ENCODE measurements at places on chromosomes 2 and 18. TPM values are rescaled to one million over a fixed set of nuclear protein-coding genes. Genes with fewer than 3 reads are reported as not detected.

The SOCS6 gene
- total RNA-seq = 17.5 TPM

The MORN2 gene
- total RNA-seq = 17.8 TPM

The ZNF521 gene
- total RNA-seq = 442 TPM

- no peaks in the 10 kb centered on the region for H3K27me3 ChIP-seq
- DNase-seq = no peak
- no peaks in the 10 kb centered on the region for H3K36me3 ChIP-seq
- no peak overlapping the region for H3K4me3 ChIP-seq
- H3K27ac ChIP-seq = peak overlapping the region; percentile 86
These were observed 37.6 kb downstream of the ZNF516 start for GRCh38 chr18:76457475-76457874.

DNA sequence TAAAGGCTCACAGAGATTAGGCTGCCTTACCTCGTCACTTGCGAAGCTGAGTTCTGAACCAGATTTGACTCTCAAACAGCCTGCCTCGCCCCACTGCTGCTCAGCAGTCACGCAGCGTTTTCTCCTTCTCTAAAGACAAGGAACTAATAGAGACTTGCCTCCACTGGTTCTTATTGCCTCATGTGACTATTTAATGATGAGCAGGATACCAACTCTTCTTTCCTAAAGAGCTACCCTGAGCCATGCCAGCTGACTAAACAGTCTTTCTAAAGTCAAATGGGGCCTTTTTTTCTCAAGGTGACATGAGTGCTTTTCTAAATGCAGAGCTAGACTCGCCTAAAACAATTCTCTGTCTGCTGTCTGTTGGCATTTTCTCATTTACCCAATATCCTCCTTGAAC lies 147.5 kb downstream of the NCKAP5 start:
- H3K36me3 ChIP-seq = no peaks in the 10 kb centered on the region
- no peak for DNase-seq
- no peaks in the 10 kb centered on the region for H3K27me3 ChIP-seq
- H3K27ac ChIP-seq = no peak overlapping the region
- no peak overlapping the region for H3K4me3 ChIP-seq

GRCh38 chr2:9631878-9632700 lies 1.3 kb upstream of the YWHAQ start:
- H3K4me3 ChIP-seq = no peak overlapping the region
- H3K27ac ChIP-seq = peak overlapping the region; percentile 86
- peaks cover 16% of the 10 kb centered on the region for H3K36me3 ChIP-seq

DNA sequence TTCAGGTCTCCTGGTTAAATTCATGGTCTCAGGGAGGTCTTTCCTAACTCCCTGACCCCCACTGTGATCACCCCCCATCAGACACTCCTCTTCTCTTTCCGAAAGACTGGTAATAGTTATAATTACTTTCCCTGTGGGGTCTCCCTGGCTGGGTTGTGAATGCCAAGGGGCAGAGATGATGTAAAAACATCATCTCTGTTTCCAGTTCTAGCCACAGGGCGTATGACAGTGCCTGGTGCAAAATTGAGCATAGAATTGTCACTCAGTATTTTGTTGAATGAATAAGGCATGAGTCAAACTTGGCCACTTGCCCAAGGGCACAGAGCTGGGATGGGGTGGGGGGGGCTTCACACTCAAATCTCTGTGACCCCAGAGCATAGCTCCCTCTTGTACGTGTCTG lies 65.2 kb downstream of the LTBP1 start:
- peak overlapping the region; percentile 6 for H3K27ac ChIP-seq
- no peak for DNase-seq
- peaks cover 65% of the 10 kb centered on the region for H3K4me1 ChIP-seq
- no peaks in the 10 kb centered on the region for H3K36me3 ChIP-seq
- H3K27me3 ChIP-seq = no peaks in the 10 kb centered on the region

GRCh38 chr2:133434959-133435668 lies 133.1 kb downstream of the NCKAP5 start:
- no peak overlapping the region for H3K4me3 ChIP-seq
- no peaks in the 10 kb centered on the region for H3K27me3 ChIP-seq
- H3K4me1 ChIP-seq = peaks cover 5% of the 10 kb centered on the region

DNA sequence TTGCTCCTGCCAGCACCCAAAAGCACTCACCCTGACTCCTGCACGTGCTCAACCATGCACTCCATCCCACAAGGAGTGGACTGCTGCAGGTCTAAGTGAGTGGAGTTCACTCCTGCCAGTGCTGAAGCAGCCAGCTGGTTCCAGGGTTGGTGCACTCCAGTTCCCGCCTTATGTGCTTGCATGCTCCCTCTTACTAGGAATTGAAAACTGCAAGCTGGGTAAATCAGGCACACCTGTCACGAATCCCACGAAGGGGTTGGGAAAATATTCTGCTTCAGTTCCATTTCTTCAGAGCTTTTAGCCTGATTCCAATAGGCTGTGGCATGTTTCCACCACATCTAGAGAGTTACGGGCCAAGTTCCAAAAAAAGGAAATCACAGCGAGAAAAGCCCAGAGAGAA lies 1365.5 kb upstream of the CHAC2 start:
- DNase-seq = no peak
- H3K27ac ChIP-seq = no peak overlapping the region
- no peak overlapping the region for H3K4me3 ChIP-seq
- no peaks in the 10 kb centered on the region for H3K4me1 ChIP-seq

GRCh38 chr18:64258111-64258650 lies 109.3 kb upstream of the LINC00305 start:
- H3K4me3 ChIP-seq = no peak overlapping the region
- no peaks in the 10 kb centered on the region for H3K27me3 ChIP-seq
- DNase-seq = no peak
- H3K27ac ChIP-seq = no peak overlapping the region
- H3K4me1 ChIP-seq = peaks cover 12% of the 10 kb centered on the region
- no peaks in the 10 kb centered on the region for H3K36me3 ChIP-seq

GRCh38 chr18:3036108-3036507 lies 23.2 kb upstream of the LPIN2 start:
- H3K4me3 ChIP-seq = no peak overlapping the region
- no peaks in the 10 kb centered on the region for H3K27me3 ChIP-seq
- no peak overlapping the region for H3K27ac ChIP-seq
- no peak for DNase-seq
- no peaks in the 10 kb centered on the region for H3K4me1 ChIP-seq

DNA sequence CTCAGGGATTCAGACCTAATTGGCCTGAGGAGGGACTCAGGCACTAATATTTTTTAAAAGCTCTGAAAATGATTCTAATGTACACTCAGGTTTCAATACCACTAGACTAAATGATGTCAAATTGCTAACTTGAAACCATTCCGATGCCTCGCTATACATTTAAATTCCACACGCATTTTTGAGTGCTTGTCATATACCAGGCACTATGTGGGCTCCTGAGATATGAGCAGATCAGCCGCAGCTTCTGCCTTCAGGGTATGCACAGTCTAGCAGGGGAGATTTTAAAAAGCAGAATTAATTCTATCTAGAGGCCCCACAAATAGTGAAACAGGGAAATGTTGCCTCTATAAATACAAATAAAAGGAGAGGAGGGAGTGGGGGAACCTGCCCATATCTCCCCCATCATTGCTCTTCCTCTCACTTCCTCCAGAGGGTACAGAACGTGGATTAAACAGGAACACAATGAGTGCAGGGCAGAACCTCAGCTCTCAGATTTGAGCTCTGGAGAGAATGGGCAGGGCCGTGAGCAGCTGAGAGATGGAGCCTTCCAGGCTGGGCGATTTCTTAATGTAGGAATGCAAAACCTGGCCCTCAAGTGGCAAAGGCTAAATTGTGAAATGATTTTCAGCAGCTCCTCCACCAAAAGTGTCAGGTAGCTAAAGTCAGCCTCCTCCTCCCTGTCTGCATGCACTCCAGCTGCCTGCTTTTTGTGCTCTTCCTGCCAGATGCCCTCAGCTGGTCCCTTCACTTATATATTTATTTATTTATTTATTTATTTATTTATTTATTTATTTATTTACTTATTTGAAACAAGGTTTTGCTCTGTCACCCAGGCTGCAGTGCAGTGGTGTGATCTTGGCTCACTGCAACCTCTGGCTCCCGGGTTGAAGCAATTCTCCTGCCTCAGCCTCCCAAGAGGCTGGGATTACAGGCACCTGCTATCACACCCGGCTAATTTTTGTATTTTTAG lies 24.6 kb upstream of the LBH start:
- H3K36me3 ChIP-seq = no peaks in the 10 kb centered on the region
- H3K27ac ChIP-seq = no peak overlapping the region
- H3K27me3 ChIP-seq = no peaks in the 10 kb centered on the region
- no peak for DNase-seq

DNA sequence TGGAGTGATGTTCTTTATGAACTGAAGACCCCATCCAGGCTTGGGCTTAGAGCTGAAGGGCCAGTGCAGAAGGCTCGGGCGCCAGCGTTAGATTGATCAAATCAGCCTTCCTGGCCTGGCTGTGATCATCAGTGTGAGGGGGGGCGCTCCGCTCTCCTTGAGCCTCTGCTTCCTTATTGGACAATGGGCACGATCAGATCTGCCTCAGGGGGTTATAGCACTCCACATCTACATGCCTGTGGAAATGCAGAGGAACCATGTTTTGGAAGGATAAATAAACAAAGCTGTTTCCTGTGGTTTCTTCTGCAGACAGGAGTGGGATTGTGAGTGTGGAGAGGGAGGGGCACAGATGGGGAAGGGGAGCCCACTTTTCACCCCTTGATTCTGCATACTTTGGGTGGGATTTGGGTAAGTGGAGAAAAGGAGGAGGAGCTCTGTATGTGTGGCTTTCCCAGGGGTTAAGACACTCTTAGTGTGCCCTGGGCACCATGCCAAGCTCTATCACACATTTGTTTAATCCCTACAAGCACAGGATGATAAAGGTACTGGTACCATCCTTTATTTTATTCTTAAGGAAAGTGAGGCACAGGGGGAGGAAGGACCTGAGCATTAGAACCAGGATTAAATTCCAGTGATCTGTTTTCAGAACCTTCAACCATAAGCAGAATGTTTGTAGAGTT lies 150.5 kb downstream of the EN1 start:
- H3K27me3 ChIP-seq = no peaks in the 10 kb centered on the region
- H3K27ac ChIP-seq = no peak overlapping the region
- no peaks in the 10 kb centered on the region for H3K36me3 ChIP-seq
- H3K4me1 ChIP-seq = no peaks in the 10 kb centered on the region

- H3K36me3 ChIP-seq = no peaks in the 10 kb centered on the region
- DNase-seq = peak; percentile 51
- H3K4me1 ChIP-seq = peaks cover 11% of the 10 kb centered on the region
These were observed 1.8 kb upstream of the CDH2 start for GRCh38 chr18:28178720-28179119.

GRCh38 chr2:7237466-7237865 lies 320.3 kb downstream of the RNF144A start:
- H3K27me3 ChIP-seq = no peaks in the 10 kb centered on the region
- DNase-seq = no peak
- no peaks in the 10 kb centered on the region for H3K36me3 ChIP-seq
- H3K4me3 ChIP-seq = no peak overlapping the region
- H3K27ac ChIP-seq = no peak overlapping the region
- no peaks in the 10 kb centered on the region for H3K4me1 ChIP-seq

GRCh38 chr2:105070010-105070865 lies 32.4 kb downstream of the MRPS9 start:
- H3K4me3 ChIP-seq = no peak overlapping the region
- DNase-seq = no peak
- H3K27me3 ChIP-seq = no peaks in the 10 kb centered on the region
- H3K36me3 ChIP-seq = no peaks in the 10 kb centered on the region
- H3K4me1 ChIP-seq = no peaks in the 10 kb centered on the region

GRCh38 chr18:46425511-46425910 lies 231.5 kb downstream of the LOXHD1 start:
- H3K36me3 ChIP-seq = no peaks in the 10 kb centered on the region
- no peak for DNase-seq
- H3K27ac ChIP-seq = no peak overlapping the region
- no peak overlapping the region for H3K4me3 ChIP-seq
- peaks cover 6% of the 10 kb centered on the region for H3K4me1 ChIP-seq

GRCh38 chr2:207813221-207813916 lies 43.7 kb upstream of the FZD5 start:
- no peaks in the 10 kb centered on the region for H3K4me1 ChIP-seq
- H3K27ac ChIP-seq = no peak overlapping the region
- H3K27me3 ChIP-seq = no peaks in the 10 kb centered on the region
- DNase-seq = no peak
- H3K36me3 ChIP-seq = no peaks in the 10 kb centered on the region
- no peak overlapping the region for H3K4me3 ChIP-seq

DNA sequence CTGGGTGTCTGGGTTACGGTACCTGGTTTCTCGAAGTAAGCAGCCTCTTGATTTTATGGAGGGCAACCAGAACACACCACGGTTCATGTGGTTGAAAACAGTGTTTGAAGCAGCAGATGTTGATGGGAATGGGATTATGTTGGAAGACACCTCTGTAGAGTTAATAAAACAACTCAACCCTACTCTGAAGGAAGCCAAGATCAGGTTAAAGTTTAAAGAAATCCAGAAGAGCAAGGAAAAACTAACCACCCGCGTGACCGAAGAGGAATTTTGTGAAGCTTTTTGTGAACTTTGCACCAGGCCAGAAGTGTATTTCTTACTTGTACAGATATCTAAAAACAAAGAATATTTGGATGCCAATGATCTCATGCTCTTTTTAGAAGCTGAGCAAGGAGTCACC lies 279.8 kb downstream of the PLCL1 start:
- no peak overlapping the region for H3K4me3 ChIP-seq
- no peaks in the 10 kb centered on the region for H3K36me3 ChIP-seq
- H3K4me1 ChIP-seq = no peaks in the 10 kb centered on the region
- no peak overlapping the region for H3K27ac ChIP-seq

- H3K4me3 ChIP-seq = no peak overlapping the region
- H3K4me1 ChIP-seq = peaks cover 14% of the 10 kb centered on the region
- no peak for DNase-seq
- no peak overlapping the region for H3K27ac ChIP-seq
These were observed 104.5 kb downstream of the HDAC4 start for GRCh38 chr2:239296020-239296932.

GRCh38 chr2:10150436-10150835 lies 27.9 kb downstream of the RRM2 start:
- no peak overlapping the region for H3K4me3 ChIP-seq
- H3K27ac ChIP-seq = no peak overlapping the region
- H3K36me3 ChIP-seq = no peaks in the 10 kb centered on the region
- H3K4me1 ChIP-seq = no peaks in the 10 kb centered on the region

DNA sequence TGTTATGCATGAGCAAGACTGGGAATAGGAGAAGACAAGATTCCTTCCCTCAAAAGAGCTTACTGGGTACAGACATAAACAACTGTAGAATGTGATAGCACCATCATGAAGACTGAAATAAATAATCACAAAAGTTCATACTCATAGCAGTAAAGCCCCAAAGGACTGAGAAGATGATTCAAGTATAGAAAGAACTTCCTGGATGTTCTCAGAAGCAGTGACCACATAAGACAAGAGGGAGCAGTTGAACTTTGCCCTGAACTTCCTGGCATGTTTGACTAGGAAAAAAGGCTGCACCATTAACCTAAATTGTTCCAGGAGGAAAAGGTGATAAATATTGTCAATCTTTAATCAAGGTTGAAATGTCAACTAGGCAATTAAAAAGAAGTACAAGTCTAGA lies 57.8 kb upstream of the CCDC141 start:
- no peak overlapping the region for H3K4me3 ChIP-seq
- H3K27me3 ChIP-seq = no peaks in the 10 kb centered on the region
- H3K4me1 ChIP-seq = peaks cover 9% of the 10 kb centered on the region
- H3K27ac ChIP-seq = no peak overlapping the region

Measured in cardiac muscle cell (in vitro differentiated cells and primary cell).